ENCODE measurements at places on chromosomes 5 and 9. TPM values are rescaled to one million over a fixed set of nuclear protein-coding genes. Genes with fewer than 3 reads are reported as not detected.

CCNO gene
- 1.3 TPM for total RNA-seq

DNA sequence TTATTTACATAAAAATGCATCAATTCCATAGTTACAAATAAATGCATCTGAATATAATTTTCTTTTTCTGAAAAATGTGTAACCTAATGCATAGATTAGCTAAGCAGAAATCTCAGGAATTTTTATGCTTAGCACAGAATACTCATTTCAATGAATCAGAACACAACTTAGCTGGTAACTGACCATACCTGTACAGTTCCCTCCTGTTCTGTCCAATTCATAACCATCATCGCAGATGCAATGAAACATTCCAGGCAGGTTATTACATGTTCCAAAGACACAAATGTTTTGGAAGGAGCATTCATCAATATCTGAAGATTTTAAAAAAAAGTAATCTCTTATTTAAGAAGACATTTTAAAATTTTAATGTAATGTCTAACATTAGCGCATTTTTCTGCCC, 219.4 kb downstream of the FBN2 start:
- DNase-seq = no peak

DNA sequence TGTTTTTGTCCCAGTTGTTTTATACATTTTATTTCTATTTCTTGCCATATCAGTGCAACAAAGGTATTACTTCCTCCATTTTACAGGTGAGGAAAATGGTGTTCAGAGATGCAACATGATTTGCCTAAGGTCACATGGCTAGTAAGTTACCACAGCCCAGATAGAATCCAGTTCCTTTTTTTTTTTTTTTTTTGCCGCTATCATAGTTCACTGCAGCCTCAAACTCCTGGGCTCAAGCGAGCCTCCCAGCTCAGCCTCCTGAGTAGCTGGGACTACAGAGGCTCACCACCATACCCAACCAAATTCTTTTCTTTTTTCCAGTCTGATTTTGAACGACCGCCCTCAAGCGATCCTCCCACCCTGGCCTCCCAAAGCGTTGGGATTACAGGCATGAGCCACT, 480 bp upstream of the CCDC69 start:
- DNase-seq = no peak

GRCh38 chr5:162268694-162269481, 201.3 kb downstream of the GABRG2 start:
- DNase-seq = no peak

ANKRD34B gene
- 1.5 TPM for total RNA-seq
